ENCODE measurements at places on chromosomes 16 and 17.

- DNase-seq, result no peak
Observed at GRCh38 chr17:27318228-27318627, 24.3 kb downstream of the WSB1 start.

- DNase-seq, result no peak
Observed at GRCh38 chr16:30361180-30361579, 6.1 kb upstream of the CD2BP2 start.

DNA sequence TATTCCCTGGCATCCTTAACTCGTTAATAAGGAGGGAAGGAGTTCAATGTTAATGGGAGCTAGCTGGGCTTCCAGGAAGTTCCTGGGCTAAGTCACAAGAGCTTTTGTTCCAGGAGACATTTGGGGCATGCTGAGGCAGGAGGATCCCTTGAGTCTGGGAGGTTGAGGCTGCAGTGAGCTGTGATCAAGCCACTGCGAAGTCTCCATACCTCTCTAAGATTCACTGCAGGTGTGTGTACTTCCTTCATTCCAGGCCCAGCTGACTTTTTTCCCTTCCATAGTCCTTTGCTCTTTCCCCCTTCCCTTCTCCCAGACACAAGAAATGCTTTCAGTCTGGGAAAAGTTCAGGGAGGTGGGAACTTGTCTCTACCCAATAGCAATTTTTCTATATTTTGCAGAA lies 489.8 kb downstream of the NPIPA7 start:
- DNase-seq, result no peak

GRCh38 chr17:61897548-61898180 lies 30.1 kb downstream of the INTS2 start:
- no peak for DNase-seq

DNA sequence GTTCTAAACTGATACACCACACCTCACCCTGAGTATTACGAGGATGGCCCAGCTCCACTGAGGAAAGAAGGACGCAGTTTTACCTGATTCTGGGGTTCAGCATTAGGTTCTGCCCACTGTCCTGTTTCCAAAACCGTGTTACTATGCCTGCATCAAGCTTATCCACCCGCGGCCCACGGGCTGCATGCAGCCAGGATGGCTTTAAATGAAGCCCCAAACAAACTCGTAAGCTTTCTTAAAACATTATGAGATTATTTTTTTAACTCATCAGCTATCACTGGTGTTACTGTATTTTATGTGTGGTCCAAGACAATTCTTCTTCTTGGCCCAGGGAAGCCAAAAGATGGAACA lies 4.0 kb upstream of the CD300LG start:
- no peak for DNase-seq

DNA sequence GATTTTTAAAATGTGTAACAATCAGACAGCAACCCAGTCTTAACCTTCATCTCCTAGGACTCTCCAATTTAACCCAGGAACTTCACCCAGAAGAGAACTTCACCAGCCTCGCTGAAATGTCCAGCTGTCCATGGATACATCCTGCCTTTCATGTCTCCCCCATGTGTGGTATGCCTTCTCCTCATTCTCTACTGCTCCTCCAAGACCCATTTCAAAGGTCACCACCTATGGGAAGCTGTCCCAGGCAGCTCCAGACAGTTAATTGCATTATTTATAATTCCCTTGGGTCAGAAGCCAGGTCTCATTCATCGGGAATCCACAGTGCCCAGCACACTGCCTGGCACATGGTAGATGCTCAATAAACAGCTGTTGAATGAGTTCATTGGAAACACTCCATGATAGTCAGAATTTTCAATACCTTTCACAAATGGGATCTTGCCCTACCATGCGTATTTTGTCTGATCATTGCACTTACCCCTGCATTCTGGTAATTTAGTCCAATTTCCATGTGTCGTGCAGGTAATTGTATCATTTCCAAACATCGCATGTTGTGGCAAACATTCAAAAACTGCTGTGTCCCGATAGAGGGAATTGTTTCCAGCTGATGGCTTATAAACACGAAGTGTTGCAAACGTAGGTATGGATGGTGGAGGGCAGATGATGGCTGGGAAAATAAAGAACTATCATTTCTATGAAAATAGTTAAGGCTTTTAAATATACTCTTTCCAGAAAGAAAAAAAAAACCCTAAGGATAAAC lies 9.0 kb downstream of the APOH start:
- no peak for DNase-seq
